ENCODE measurements at places on chromosomes 3 and 15. TPM values are rescaled to one million over a fixed set of nuclear protein-coding genes. Genes with fewer than 3 reads are reported as not detected.

DNA sequence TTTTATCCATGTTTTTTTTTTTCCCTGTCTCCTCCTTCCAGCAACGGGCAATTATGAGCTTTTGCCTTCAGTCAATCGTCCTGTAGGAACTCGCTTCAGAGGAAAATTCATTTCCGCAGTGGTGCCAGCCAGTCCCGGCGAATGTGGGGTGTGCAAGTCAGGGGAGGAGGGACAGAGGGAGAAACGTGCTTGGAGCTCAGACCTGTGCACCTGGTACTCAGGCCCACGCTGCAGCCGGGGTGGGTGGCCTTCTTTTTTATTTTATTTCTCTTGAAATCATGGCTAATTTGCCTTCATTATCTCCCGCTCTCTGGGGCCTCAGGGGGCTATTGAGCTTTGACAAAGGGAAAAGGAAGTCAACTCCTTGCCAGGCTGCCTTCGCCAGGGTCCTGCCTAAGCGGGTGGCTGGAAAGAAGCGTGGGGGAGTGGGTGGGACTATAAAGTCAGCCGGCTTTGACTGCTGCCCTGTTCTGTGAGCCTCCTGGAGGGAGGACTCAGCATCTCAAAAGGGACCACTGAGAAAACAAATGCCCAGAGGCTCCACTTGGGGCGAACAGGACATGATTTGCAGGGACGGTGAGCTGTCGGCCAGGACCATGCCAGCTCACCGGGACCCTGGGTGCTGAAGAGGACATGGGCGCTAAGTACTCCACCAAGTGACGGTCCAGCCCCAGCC is 5.5 kb downstream of the GRIP2 start:
- no peak for DNase-seq

DNA sequence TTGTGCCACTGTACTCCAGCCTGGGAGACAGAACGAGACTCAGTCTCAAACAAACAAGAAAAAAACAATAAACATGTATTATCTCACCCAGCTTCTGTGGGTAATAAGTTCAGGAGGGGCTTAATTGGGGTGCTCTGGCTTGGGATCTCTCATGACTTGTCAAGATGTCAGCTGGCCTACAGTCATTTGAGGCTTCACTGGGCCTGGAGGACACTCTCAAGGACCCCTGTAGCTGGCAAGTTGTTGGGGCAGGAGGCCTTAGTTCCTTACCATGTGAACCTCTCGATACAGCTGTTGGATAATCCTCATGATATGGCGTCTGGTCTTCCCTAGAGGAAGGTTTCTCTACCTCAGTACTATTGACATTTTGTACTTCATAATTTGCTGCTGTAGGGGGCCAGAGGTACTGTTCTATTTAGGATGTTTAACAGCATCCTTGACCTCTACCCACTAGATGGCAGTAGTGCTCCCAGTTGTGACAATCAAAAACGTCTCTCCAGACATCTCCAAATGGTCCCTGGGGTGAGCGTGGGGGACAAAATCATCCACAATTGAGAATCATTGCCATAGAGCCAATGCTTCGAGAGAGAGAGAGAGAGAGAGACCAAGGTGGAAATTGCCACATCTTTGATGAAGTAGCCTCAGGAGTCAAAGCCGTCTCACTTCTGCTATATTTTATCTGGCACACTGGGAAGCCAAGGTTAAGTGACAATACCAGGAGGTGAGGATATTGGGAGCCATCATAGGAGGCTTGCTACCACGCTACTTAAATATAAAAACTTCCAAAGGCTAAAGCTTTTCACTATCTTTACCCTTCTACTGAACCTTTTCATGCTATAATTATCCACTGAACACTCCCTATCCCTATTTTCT is 23.9 kb upstream of the SLTM start:
- peak; percentile 74 for DNase-seq

DNA sequence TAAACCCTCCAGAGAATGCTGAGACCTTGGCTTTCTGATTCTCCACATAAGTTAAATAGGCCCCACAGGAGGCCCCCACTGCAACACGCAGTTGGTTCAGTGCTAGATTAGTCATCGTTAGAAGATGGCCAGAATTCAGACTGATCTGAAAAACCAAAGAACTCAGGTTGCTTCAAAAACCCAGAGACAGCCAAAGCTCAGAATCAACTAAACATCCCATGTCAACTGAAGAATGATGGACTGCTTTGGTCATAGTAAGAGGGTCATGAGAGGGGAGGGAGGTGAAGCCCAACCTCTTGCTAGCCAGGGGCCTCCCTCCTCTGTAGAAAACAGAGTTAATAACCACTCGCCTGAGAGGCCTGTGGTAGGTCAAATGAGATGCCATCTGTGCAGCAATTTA is 93.1 kb downstream of the AKAP13 start:
- DNase-seq, result no peak

FGD5 gene
- total RNA-seq, result not detected
